ENCODE measurements at places on chromosomes 1 and 21. TPM values are rescaled to one million over a fixed set of nuclear protein-coding genes. Genes with fewer than 3 reads are reported as not detected.

FCRL1 gene
- 0.02 TPM for polyA plus RNA-seq

TRIM67 gene
- polyA plus RNA-seq, result 0.05 TPM

FNDC10 gene
- 2.3 TPM for polyA plus RNA-seq

CLEC20A gene
- not detected for polyA plus RNA-seq

RBP7 gene
- 7.7 TPM for polyA plus RNA-seq
